Omental fat pad (tissue), 4 donors: ENCODE measurements at places on chromosomes 16 and 17. TPM values are rescaled to one million over a fixed set of nuclear protein-coding genes. Genes with fewer than 3 reads are reported as not detected.

GRCh38 chr17:74856112-74856511 is 3.6 kb downstream of the GRIN2C start:
- DNase-seq, result no peak

DNA sequence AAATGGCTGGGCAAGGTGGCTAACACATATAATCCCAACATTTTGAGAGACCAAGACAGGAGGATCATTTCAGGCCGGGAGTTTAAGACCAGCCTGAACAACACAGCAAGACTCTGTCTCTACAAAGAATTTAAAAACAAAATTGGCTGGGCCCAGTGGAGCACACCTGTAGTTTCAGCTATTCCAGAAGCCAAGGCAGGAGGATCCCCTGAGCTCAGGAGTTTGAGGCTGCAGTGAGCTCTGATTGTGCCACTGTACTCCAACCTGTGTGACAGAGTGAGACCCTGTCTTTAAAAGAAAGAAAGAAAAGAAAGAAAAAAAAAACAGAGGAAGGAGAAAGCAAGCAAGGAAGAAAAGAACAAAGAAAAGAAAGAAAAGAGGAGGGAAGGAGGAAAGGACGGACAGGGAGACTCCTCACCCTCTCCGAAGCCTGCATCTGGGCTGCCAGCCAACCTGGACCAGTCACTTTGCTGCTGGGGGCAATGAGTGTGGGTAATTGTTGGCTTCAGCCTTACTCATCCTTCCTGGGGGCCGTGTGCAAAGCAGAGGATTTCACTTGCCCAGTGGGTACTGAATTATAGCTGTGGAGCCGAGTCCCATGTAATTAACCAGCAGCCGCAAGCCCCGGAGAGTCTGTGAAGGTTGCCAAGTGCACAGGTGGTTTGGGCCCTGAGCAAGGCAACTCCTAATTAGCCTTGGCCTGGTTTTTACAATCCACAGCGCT is 6.7 kb upstream of the MT4 start:
- no peak for DNase-seq

The ZG16 gene
- not detected for total RNA-seq

- no peak for DNase-seq
These were observed 58.8 kb downstream of the SF3B3 start for GRCh38 chr16:70582280-70582978.

DNA sequence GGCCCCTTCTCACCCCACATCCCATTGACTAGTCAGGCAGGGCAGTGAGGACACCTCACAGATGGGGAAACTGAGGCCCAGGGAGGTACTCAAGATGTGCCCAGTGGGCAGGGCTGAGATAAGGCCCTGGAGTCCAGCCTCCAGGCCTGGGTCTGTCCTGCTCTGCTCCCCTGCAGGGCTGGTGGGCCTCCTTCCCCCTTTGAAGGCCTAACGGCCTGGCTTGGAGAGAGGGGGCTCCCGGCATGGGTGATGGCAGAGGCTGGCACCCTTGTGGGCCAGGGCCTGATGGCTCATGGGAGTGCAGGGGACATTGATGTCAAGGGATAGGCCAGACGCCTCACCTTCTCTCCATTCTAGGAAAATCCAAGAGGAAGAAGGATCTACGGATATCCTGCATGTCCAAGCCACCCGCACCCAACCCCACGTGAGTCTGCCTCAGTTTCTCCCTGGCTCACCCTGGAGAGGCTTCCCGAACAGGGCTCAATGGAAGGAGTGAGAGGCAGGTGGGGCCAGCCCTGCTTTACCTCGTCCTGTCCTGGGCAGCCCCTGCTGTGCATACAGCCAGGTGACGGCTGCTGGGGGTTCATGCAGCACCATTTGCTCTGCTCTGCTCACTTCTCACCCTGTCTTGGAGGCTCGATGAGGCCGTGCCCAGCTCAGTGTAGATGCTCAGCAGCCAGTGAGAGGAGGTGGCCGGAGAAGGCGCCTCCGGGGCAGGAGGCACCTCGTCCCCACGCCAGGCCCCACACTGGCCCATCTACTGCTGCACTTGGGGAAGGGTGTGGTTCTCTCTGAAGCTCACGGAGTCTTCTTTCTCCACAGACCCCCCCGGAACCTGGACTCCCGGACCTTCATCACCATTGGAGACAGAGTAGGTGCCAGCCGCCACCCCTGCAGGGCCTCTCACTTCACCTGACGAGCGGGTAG is 13.8 kb downstream of the MAP2K3 start:
- no peak for DNase-seq

- DNase-seq, result no peak
These were observed 616.2 kb downstream of the MAF start for GRCh38 chr16:78984324-78984723.
